OCI-LY7 (cell line): ENCODE measurements at places on chromosomes 7 and 10. TPM values are rescaled to one million over a fixed set of nuclear protein-coding genes. Genes with fewer than 3 reads are reported as not detected.

GRCh38 chr10:118680197-118680596, 74.6 kb downstream of the CACUL1 start:
- DNase-seq = no peak

DNA sequence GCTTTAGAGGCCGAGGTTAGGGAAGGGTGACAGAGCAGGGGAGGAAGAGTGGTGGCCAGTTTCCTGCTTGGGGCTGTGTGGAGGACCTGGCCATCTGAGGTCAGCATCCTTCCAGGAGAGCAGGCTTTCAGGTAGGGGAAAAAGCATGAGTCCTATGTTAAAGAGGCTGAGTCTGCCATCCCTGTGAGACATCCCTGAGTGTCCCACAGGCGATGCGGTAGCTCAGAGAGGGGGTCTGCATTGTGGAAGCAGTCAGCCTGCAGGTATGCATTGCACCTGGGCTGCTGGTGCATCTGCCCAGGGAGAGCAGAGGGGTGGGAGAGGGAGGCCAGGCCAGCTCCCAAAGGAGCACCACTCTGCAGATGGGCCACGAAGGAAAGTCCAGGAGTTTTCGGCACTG, 282.1 kb upstream of the ZNF32 start:
- DNase-seq = no peak

DNA sequence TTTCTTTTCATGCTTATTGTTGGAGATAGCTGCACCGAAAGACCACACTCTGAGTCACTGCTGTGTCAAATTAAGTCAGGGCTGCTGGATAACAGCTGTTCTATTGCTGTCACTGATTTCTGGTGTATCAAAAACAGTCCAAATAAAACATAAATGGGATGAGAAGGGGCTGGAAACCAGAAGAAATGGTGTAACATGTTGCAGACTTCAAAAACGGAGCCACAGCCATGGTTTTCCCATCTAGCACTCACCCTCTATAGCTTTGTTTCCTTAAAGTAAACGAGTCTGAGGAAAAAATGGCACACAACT, 103.3 kb upstream of the DIP2C start:
- no peak for DNase-seq

DNA sequence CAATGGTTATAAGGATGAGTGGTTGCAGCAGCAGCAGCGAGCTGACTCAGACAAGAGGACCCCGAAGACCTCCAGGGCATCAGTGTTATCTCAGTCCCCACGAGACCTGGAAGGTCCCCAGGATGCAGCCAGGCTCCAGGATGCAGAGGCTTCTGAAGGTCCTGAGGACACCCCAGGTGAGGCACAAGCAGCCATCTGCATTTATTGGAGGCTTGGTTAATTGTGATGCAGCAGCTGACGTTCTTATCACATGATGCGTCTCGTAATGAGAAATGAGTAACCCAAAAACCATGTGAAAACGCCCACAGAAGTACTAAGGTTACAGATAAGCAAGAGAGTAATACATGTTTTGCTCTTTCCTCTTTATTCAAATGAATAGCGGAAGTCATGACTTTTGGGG, 17.4 kb downstream of the C7orf57 start:
- no peak for DNase-seq

DNA sequence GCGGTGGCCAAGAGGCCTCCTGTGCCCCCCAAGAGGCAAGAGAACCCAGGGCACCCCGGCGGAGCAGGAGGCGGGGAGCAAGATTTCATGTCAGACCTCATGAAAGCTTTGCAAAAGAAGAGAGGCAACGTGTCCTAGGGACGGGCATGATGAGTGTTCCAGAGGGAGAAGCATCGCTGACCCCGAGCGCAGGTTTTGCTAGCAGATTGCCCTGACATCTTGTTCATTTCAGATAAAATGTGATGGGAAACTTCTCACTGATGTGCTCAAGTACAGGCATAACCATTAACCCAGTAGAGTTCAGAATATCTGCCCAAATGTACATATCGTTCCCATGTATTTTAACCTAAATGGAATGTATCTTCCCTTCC, 129.2 kb downstream of the APBB1IP start:
- DNase-seq = no peak

AKR1D1 gene
- not detected in 2 replicates for total RNA-seq

LZTS2 gene
- 20.3 and 20.5 TPM in 2 replicates for total RNA-seq

DNA sequence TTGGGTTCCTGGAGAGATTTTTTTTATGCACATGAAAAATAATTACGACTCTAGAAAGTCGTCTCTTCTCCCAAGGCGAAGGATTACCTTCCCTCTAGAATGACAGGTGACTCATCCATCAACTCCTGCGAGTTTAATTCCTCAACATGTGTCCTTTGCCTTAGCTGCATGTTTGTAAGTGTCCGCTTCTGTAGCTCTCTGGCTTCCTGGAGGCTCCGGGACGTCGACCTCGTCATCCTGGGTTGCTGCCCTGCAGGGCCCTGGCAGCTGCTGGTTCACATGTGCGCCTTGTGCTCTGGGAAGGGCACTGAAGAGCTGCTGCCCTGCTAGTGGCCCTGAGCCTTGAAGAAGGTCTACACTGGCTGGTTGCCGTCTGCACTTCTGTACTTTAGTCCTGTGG, 210.2 kb downstream of the MLLT10 start:
- DNase-seq = no peak

DNA sequence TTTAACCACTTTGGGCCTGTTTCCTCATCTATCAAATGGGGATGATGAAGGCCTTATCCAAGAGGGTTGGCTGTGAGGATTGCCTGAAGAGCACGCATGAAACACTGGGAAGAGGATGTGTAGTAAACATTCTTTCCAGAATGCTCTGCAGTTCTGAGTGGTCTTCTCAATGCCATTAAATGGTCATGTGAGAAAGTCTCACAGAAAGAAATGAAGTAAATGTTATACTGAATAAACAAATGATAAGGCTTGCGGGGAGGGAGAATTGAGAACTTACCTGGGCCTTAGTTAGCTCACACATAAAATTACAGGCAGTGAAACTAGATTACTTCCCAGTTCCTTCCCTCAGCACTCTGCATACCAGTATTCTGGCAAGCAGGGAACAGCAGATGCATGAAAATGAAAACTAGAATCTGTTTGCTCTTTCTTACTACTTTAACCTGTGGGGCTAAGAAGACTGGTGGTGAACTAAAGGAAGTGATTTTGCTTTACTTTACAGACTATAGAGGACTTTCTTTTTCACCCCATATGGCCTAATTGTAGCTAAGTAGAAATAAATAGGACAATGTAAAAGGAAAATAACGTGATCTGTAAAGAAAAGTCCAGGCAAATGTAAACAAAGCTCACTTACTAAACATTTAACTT, 135.3 kb upstream of the CCDC6 start:
- no peak for DNase-seq

HHEX gene
- total RNA-seq = 1.6 and 1.7 TPM in 2 replicates

PNLIPRP2 gene
- not detected in 2 replicates for total RNA-seq

DNA sequence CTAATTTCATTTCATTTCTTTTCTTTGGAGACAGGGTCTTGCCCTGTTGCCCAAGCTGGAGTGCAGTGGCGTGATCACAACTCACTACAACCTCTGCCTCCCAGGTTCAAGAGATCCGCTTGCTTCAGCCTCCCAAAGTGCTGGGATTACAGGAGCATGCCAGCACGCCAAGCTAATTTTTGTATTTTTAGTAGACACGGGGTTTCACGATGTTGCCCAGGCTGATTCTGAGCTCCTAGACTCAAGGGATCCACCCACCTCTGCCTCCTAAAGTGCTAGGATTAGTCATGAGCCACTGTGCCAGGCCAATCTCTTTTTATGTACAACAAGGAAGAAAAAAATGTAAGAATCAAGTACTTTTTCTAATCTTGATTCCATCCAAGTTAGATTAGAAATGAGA, 10.7 kb upstream of the KMT2E start:
- no peak for DNase-seq

MUC3A gene
- not detected in 2 replicates for total RNA-seq

DNA sequence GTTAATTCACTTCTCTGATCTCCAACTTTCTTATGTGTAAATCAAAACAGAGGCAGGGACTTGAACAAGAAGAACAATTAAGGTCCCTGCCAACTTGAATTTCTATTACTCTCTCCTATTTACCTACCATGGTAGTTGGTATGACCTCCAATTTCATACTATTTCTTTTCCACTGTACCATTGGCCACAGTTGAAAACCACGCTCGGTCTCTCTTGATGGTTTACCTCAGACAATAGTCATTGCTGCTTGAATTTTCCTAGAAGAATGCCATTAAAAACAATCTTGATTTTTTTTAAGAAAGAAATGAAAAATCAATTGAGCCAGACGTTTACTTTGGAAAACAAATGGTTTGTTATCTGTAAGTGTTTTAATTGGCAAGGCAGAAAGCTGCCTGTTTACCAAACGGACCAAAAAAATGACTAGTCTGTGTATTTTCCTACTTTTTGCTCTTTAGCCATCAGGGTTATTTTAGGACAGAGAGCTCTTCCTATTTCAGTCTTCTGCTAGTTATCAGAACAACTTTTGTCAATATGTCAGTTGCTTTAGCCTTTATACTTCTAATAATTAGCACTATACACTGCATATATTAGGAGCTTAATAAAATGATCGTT, 157.5 kb upstream of the PLXDC2 start:
- no peak for DNase-seq

DNA sequence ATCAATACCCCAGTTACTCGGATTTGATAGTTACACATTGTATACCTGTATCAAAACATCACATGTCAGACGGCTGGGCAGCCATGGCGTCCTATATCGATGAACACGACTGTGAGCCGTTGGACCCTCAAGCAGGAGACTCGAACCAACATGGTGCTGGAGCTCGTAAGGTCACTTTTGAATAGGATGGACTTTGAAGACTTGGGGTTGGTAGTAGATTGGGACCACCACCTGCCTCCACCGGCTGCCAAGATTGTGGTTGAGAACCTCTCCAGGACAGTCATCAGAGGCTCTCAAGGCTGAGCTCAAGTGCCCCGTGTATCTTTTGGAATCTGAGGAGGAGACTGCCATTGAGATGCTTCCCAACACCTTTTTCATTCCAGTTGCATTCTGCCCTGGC, 1.9 kb upstream of the RINT1 start:
- no peak for DNase-seq

DNA sequence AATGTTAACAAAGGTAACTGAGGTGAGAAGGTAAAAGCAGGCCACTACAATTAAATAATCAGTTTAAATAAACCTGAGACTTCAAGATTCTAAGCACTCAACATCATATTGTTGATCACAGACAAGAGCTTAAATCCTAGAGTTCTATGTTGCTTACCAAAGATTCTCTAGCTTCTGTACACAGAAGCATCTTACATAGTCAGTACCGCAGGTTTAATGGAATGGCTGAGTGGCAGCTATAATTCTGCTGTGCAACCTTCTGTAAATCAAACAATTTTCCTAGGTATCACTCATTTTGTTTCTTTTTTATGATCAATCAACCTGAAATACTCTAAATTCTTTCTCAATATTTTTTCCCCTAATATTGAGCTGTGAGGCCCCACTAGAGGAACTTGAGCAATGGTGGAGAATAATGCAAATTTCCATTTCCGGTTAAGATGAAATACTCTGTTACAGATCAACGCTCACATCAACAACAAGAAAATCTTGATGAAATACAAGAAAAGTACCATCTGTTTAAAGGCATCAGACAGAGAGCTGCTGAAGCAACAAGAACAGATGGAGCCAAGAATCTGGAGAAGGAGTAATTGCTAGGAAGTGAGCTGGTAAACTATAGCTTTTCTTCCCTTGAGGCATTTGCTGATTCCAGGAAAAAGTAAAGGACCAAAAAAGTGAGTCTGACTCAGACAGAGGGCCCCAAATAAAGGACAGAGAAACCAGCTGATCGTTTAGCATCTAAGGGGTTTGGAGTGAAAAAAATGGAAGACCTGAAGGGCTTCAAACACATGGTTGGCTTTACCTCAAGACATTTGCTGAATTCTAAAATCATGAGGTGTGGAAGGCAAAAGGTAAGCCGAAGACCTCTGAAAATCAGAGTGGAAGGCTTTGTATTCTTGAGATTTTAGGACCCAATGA, 22.6 kb downstream of the PNPLA8 start:
- DNase-seq = peak; percentile 90

DNA sequence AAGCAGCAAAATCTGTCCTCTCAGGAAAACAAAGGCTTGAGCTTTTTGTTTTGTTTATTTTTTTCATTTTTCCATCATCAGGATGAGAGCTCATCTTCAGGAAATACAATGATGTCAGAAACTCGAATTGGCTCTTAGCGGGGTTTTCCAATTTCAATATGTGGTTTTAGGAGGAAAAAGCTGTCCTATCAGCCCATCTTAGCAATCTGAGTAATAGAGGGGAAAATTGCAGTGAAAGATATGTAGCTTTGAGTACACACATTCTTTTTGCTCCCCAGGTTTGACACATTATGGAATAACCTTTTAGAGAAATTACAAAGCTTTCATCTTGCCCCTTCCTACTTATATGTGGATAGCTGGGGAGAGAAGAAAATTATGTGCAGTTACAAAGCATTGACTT, 113.6 kb upstream of the MYO3A start:
- DNase-seq = no peak

DNA sequence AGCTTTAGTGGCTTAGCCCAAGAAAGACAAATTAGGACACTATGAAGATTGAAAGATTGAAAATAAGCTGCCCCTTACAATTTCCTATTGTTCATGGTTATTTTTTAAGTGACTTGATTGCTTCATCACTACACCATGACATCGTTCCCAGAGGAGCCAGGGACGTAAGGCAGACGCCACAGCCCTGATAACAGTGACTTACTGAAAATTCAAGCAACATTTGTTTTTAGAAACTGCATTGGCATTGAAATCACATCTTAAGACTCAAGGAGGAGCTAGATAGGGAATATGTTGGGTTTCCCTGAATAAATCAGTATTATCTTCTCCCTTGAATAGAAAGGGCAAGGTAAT, 38.7 kb upstream of the ANK3 start:
- DNase-seq = no peak

- DNase-seq = peak; percentile 28
These were observed 16.3 kb upstream of the ZMIZ1 start for GRCh38 chr10:79052291-79053080.

DNA sequence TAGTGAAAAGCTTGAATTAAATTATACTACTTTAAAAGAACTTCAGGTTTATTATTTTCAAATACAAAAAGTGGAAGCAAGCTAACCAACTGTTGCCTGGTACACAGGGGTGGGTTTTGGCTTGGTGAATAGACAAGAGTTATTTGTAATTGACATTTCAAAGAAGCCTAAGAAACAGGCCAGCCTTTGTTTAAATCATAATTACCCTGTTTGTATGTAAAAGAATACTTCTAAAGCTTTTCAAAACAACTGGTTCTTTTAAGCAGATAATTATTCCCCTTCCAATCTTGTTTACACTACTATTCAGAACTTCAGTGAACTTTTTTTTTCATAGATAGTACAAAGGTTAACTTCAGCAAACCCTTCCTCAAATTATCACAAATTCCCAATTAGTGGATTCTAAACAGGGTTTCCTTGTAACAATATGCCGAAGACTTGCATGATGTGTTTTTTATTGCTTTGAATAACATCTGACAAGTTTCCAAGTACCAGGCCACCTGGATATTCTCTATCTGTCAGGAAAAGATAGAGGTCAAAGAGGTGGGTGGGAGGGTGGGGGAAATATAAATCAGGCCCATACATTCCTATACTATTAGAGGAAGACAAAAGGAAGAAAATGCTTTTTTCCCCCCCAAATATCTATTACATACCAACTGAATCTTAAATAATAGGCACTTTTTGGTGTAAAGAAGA, 20.4 kb downstream of the SSMEM1 start:
- DNase-seq = no peak
